ENCODE measurements at places on chromosomes 13 and 19.

DNA sequence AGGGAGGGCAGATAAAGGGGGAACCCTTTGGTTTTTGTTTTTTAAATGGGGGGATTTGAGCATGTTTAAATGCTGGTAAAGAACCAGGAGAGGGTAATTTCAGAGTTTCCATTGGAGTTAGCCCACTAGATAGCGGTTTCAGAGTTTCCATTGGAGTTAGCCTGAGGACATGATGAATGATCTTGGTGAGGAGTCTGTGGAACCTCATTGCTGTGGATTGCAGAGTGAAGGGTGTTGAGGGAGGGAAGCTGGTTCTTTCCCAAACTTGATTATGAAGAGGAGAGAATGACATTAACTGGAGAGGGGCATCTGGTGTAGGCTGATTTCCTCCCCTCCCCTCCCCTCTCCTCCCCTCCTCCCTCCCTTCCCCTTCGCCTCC is 5.0 kb downstream of the WASF3 start:
- no peak for DNase-seq

GRCh38 chr19:19160461-19161035 is 9.5 kb downstream of the MEF2B start:
- DNase-seq, result no peak

DNA sequence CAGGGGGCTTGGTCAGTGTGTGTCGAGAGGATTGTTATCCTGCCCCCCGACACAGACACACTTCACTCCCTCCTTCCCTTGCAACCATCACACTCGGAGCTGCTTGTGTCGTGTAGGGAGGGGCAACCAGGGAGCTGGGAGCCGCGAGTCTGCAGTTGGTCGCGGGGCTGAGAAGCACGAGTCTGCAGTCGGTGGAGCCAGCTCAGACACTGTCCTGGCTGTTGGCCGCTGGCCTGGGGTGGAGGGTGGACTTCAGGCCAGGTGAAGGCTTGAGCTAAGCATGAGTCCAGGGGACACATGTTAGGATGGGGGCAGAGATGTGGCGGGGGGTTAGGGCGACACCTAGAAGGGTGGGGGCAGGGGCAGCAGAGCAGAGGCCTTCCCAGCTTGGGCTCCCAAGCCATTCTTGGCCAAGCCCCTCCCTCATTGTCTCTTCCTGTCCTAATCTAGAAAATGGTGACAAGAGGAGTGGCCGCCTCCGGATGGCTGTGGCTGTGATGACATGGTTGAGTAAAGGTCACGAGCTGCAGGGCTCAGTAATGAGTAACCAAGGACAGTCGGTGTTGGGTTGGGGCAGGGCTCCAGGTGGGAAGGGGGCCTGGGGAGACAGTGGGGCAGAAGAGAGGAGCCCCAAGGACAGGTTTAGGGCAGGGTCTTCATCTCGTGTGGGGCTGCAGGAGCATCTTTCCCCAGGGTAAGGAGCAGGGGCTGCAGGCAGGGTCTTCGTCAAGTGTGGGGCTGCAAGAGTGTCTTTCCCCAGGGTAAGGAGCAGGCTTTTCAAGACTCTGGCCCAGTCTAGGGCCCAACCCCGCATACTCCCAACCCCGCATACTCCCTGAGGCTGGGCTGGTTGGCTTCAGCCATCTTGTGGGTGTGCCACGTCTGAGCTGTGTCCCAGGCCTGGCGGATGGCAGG is 8.6 kb downstream of the PPP5C start:
- no peak for DNase-seq

GRCh38 chr13:98997011-98997730 is 19.3 kb upstream of the DOCK9 start:
- no peak for DNase-seq

GRCh38 chr19:5608291-5608690 is 14.3 kb downstream of the SAFB2 start:
- DNase-seq, result no peak

DNA sequence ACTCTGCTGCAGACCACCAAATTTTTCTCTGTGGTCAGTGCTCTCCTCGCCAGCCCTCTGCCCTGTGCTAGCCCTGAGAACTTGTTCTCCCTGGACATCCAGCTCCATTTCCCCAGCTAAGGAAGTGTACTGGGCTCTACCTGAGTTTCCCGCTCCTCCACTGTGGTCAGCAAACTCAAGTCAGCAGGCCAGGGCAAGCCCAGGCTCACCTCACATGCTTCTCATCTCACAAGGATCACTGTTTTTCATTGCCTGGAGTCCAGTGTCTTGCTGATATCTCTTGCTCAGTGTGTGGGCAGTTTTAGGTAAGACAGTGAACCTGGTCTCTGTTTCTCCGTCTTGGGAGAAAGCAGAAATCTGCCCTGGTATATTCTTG is 201.4 kb downstream of the FOXO1 start:
- DNase-seq, result no peak

GRCh38 chr13:48431431-48431830 is 18.5 kb upstream of the LPAR6 start:
- no peak for DNase-seq

DNA sequence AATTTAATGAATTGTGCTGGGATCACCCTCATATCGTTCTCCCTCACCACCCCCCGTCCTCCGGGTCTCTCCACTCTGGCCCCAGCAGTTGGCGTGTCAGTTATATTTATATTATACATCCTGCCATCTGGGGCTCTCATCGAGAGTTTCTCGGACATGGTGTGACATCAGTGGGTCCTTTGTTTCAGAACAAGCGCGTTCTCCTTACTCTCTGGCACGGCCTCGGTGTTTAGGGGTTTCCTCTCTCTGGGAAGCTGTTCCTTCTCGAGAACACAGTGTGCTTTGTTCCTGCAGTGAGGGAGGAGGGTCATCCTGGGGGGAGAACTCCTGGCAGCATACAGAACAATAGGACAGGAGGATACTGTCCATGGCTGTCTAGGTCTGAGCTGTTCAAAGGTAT is 9.8 kb upstream of the MCF2L start:
- DNase-seq, result no peak

- DNase-seq, result no peak
These were observed 35.5 kb downstream of the DOT1L start for GRCh38 chr19:2199215-2199614.

GRCh38 chr13:97497400-97497799 is 63.4 kb downstream of the RAP2A start:
- peak; percentile 42 for DNase-seq

DNA sequence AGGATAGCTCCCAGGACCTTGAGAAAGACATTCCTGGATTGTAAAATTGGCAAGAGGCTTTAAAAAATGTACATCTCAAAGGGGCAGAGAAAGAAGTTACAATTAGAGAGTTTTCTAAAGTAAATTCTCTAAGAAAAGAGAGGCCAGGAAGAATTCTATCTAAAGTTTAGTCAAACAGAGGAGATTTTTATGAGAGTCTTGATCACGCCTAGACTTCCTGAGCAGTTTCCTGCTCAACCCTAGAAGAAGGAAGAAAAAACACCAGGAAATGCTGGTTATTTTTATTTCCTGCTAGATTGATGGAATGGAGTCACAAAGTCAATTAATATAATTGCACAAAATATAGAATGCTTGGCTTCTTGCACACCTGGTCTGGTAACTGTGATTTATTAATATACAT is 269.1 kb downstream of the PCDH20 start:
- no peak for DNase-seq

DNA sequence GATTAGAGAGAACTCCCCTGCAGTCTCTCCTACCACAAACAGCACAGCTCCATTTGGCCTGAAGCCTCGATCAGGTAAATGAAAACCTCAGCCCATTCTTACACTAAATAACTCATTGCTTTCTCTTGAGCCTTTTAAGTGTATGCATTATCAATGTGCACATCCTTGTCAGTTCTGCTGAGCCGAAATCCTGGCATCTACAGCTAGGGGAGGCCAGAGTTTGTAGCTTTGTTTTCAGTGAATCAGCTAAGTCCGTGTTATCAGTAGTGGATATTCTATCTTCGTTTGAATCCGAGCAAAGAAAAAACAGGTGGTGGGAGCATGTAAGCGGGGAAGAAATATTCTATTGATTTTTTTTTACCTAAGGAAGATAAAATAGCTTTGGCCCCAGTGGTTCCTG is 84.4 kb downstream of the ESD start:
- DNase-seq, result no peak

DNA sequence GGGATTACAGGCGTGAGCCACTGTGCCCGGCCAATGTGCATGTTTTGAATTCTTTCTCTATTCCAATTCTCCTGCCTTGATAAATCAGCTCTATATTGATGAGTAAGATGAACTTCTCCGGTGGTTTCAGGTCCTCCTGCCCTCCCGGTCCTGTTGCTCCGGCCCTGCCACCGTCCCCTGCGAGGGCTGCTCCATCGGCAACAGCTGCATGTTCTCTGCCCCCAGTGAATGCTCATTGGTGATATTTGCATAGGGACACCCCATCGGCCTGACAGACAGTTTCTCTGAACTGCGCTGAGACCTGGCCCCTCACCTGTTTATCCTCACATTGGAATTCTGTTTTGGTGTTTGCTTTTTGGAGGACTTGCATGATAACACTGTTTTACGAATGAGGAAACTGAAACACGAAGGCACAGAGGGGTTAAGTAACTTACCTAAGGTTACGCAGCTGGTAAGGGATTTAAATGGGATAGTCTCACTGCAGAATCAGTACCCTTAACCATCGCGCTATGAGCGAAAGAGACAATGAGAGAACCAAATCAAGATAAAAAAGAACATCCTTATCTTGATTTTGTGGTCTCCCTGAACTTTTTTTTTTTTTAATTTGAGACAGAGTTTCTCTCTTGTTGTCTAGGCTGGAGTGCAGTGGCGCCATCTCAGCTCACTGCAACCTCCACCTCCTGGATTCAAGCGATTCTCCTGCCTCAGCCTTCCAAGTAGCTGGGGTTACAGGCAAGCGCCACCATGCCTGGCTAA is 32.2 kb downstream of the ZNF557 start:
- DNase-seq, result no peak

DNA sequence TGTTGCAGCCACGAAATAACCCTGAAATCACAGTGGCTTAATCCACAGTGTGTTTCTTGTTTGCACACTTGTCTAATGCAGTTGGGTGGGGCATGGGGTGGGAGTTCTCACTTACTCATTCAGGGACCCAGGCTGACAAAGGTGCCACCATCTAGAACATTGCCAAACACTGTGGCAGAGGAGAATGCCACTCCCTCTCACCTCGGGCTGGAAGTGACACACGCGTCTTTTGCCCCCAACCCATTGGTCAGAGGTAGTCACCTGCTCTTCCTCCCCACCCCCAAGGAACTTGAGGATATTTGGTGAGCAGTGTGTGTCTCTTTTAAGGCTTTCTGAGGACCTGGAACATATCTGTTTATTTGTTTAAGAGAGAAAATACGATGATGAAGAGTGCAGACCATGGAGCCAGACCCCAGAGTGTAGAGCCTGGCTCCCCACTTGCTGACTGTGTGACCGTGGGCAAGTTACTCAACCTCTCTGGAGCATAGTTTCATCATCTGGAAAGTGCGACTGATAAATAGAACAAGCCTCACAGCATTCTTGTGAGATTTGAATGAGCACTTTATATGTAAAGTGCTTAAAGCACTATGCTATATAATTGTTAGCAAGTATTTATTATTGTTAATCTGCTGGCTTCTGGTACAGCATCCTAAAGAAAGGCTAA is 17.4 kb downstream of the GPR183 start:
- no peak for DNase-seq

- DNase-seq, result no peak
These were observed 291.1 kb upstream of the ARGLU1 start for GRCh38 chr13:106858903-106859532.

All from fibroblast of skin of back (primary cell).